ENCODE measurements at places on chromosomes 6 and 20.

DNA sequence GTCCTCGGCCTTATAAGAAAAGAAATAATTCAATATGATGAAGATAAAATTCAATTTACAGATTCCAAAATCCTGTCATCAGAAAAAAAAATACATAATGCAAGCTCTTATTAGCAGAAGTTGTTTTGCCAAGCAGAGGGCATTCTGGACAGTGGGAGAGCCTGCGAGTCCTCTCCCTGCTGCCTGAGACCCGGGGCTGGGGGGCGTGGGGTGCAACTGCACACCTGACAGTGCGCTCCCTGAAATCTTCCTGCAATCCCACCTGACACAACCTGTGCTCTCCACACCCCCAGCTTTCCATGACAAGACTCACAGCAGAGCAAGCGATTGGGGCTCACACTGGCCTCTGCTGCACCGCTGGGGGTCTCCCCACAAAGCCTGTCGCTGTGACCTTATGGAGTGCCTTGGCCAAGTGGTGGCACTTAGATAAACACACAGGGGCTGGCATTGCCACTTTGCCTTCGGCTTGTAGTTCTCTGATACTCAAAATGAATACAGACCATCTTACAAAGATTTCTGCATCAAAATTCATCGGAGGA is 130.3 kb upstream of the PDE10A start:
- no peak for DNase-seq

- no peak for DNase-seq
Observed at GRCh38 chr6:7692453-7692784, 33.5 kb upstream of the BMP6 start.

GRCh38 chr20:59163631-59164530 is at the start of gene ZNF831:
TSS of gene ZNF831 (plus strand) at chr20:59163821. CDS start at chr20:59191020, 27,199 bp downstream.
- no peak for DNase-seq

DNA sequence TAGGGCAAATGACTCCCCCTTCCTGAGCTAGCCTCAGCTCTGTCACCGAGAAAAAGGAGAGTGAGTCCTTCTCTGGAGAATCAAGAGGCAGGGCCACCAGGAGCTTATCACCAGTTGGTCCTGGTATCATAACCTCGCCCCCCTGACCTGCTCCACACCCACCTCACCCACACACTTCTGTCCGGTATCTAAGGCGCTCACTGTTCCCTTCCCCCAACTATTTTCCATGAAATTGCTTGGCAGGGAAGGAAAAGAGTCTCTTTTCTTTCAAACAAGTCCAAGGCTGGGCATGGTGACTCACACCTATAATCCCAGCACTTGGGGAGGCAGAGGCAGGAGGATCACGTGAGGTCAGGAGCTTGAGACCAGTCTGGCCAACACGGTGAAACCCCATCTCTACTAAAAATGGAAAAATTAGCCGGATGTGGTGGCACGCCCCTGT is 77.6 kb downstream of the ZMYND8 start:
- DNase-seq, result peak; percentile 65

- DNase-seq, result peak; percentile 45
Observed at GRCh38 chr6:15073344-15073789, 172.5 kb upstream of the JARID2 start.

All from Caki2 (cell line).